ENCODE measurements at places on chromosomes 4 and X. TPM values are rescaled to one million over a fixed set of nuclear protein-coding genes. Genes with fewer than 3 reads are reported as not detected.

DNA sequence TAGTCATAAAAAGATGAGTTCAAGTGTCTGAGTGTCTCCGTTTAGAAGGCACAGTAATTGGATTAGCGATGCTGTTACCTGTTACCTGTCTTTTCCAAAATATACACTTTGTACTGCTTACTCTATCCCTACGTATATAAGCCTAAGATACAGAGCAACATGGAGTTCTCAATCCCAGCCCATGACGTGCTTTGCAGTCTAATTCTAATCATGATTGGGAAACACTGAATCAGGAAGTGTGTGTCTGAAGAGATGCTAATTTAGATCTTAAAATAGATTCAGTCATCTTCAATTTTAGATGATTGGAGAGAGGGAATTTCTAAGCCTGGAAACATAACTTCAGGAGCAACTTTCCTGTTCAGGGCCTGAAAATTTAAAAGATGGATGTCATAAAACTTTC lies 115.1 kb downstream of the PCDH19 start:
- DNase-seq: no peak

DNA sequence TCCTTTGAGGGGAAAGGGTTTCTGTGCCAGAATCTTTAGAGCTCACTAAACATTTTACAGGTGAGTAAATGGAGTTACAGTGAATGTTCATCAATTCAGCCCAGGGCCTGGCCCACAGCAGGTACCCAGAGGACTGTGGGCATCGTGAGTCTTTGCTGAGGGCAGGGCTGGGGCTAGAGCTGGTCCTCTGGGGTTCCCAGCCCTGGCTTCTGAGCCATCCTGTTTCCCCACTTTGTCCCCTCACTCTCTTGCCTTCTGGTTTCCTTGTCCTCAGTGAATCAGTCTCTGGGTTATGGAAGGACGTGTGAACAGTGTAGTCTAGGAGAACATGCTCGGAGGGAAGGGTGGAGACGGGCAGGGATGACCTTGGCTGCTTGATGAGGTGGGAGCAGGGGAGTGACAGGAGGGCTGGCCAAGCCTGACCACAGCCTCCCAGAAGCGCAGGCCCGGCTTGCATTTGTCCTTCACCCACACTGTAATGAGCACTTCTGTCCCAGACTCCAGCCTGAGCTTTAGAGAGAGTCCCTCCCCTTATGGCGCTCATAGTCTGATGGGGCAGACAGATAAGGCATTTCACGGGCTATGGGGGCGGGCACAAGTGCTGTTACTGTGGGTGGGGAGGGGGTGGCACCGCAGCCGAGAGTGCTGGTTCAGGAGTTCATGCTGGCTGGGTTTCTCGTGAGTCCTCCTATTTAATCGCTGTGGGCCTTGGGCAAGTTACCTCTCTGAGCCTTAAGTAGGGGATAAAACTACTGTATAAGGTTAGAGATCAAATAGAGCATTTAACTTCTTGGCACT lies 17.3 kb downstream of the TBC1D14 start:
- DNase-seq: no peak

DNA sequence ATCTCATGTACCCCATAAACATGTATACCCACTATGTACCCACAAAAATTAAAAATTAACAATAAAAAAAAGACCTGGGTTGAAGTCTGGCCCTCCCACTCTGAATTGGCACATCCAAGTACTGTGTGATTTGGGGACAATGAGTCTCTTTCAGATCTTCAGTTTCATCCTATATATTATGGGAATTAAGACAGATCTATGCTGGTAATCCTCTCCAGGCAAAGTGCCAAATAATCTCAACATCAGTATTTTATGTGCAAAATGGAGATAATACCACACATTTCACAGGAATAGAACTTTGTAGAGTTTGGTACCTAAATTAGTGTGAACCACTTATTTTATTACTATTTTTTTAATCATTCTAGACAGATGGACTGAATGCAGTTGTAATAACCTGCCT lies 11.0 kb upstream of the SCD5 start:
- no peak for DNase-seq

Gene MAGEE2
- total RNA-seq: not detected

DNA sequence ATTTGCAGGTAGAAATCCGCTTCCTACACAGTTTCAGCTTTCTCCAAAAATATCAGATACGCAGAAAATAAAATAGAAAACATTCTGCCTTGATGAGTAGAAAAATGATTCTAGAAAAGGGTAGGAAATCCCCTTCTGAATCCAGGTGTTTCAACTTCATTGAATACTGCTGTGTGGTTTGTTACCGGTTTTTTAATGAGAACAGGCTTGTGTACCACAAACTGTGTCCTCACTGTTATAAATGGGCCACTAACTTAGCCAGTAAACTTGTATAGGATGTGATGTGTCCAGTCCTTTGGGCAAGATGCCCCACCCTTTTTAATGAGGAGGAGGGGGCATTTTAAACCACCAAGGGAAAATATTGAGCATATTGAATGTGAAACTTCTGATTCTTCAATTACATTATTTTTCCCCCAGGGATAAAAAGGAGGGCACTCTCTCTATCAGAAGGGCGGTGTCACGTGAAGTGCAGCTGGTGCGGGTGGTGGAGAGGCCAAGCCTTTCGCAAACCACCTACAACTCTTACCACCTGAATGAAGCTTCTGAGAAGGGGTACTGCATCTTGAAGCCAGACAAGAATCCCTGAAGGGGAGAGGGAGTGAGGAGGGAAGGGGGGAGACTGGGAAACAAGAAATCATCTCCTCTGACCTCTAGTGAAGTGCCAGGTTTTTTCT lies 4.5 kb downstream of the CXXC4 start:
- no peak for DNase-seq

GRCh38 chr4:1843852-1844251 lies 12.1 kb downstream of the LETM1 start:
- no peak for DNase-seq

Gene SMIM10
- 4.5 TPM for total RNA-seq

DNA sequence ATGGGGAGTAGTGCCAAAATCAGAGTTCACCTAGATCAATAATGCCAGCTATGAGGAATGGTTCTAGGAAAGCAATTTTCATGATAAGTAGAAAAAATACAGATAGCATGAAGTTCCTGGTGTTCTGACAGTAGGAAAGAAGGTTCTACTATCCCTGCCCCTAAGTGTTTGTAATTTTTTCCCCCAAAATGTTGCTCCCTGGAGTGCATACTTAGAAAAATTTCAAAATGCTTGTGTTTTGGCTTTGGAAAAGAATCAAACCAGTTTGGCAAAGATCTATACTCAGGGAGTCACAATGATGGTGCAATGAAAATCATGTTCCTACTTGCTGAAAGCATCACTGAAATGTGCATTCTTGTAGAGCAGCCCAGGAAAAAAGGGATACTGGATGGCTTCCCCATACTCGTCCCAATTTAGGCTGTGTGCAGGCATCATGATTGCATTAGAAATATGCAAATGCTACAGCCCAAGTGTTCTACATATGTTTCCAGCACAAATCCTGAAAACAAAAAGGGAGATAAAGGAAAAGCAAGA lies 74.7 kb downstream of the LPAR4 start:
- no peak for DNase-seq

GRCh38 chr4:85496126-85496849 lies 21.3 kb downstream of the ARHGAP24 start:
- DNase-seq: no peak

GRCh38 chr4:81609844-81610243 lies 138.1 kb upstream of the RASGEF1B start:
- DNase-seq: no peak

Gene FAM9C
- not detected for total RNA-seq

DNA sequence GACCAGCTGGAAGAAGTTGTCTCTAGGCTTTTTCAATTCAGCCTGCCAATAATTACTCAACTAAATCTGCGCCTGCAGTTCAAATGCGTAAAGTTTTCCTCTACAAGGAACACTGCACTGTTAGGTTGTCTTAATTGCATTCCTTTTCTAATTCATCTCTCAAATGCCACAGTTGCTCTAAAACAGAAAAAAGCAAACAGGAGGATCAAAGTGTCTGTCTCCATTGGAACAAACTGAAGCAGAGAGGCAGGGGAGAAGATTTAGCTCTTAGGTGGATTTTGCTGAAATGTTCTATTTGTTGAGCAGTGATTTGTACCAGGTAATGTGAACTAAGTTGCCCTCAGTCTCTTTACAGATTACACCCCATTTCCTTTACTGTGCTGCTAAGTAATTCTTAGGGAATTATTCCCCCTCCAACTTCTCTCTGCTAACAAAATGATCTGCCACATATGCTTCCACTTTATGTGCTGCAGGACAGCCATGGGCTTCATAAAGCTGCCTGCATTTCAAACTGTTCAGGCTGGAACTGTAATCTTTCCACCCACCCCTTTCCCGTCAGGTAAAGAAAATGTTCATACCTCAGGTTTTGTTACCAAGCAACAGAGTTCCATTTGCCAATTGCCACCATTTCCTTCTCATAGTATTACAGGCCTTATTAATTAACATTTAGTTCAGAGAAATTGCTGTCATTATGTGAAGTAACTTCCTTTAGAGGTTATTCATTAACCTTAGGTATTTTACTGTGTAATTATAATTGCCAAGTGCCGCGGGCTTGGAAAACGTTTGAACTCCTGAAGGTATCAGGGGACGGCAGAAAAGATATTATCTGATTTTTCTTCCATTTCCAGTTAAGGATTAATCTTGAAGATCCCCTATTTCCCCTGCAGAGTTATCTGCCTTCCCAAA lies 149.3 kb downstream of the SPRY1 start:
- DNase-seq: no peak

- DNase-seq: no peak
Measured at GRCh38 chr4:112423591-112423990, 92.4 kb downstream of the NEUROG2 start.

Gene AWAT2
- total RNA-seq: not detected

GRCh38 chr4:29277381-29277780 lies 1442.8 kb upstream of the PCDH7 start:
- DNase-seq: no peak

- no peak for DNase-seq
Measured at GRCh38 chrX:21853578-21853977, 2.2 kb upstream of the YY2 start.

Gene FAM120C
- total RNA-seq: 12.5 TPM

DNA sequence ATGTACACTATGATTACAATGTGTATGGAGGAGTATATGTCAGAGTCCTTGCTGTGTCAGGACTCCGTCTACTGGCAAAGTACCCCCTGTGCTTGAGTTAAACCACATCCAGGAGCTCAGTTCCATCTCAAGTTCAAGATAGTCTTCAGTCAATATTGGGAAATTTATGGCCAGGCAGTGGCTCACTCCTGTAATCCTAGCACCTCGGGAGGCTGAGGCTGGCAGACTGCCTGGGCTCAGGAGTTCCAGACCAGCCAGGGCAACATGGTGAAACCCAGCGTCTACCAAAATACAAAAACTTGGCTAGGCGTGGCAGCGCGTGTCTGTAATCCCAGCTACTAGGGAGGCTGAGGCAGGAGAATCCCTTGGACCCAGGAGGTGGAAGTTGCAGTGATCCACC lies 5.8 kb downstream of the SLBP start:
- DNase-seq: no peak

- no peak for DNase-seq
Measured at GRCh38 chr4:63528256-63528991, 880.8 kb downstream of the TECRL start.

- DNase-seq: no peak
Measured at GRCh38 chr4:187294861-187295260, 571.2 kb upstream of the FAT1 start.

GRCh38 chr4:7243609-7244330 lies 51.4 kb downstream of the SORCS2 start:
- no peak for DNase-seq

Gene POU3F4
- not detected for total RNA-seq

DNA sequence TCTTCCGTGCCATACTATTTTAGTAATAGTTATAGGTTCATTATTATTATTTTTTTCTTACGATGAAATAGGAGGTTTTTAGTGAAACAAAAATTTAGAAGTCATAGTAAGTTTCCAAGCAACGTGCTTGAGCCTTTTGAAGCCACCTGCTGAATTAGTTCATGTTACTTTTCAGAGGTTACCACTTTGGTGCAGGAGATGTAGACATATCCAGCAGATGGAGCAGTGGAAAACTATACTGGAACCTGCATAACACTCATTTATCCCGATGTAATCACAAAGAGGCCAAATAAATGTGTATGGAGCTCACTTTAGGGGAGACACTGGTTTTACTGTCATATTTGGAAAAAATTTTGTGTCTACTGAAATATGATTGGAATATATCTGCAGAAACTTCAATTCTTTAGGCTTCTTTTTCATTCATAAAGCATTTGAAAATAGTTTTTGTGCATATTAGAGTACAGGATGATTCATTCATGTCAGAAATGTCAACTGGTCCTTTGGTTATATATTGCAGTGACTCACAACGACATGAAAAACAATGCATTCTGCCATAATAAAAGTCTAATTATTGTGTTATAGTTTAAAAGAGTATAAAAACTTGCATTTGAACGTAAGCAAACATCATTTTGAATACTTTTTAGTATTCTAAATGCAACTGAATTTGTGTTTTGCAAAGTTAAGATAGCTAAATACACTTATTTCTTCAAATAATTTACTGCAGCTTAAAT lies 2182.9 kb upstream of the TENM3 start:
- no peak for DNase-seq

DNA sequence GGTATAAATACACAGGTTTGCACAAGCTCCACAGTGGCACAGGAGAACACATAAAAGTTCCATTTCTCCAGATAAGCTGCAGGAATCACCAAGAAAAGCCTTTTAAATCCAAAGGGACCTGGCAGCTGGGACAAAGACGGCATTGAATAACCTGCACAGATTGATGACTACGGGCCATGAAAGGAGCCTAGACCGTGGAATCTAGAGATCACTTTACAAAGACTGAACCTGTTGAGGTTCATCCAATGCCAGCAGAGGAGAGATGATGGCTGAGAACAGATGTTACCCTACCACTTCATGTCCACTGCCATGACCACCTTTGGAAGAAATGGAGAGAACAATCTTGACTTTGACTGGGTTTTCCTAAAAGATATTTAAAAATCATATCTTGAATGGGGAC lies 88.7 kb downstream of the PRSS12 start:
- no peak for DNase-seq

Gene FABP2
- total RNA-seq: 0.80 TPM

Gene LPAR4
- total RNA-seq: 0.26 TPM

- no peak for DNase-seq
Measured at GRCh38 chrX:63746278-63746677, 38.7 kb downstream of the ARHGEF9 start.

DNA sequence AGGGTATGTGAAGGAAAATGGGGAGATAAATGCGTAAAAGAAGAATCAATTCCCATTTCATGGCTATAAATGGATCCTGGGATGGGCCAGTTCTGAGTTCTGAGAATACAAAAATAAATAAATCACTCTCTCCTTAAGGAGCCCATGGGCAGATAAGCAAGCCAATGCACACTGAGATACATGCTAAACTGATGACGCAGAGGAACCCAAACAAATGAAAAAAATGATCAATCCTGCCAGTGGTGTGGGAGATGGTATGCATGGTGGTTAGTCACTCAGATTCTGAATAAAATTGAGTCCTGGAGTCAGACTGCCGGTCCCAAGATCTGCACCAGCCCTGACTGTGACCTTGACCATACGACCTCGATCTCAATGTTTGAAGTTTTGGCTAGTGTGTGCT lies 59.7 kb downstream of the NEIL3 start:
- DNase-seq: no peak
